ENCODE measurements at places on chromosomes 1 and 21.

- peak; percentile 78 for DNase-seq
Observed at GRCh38 chr21:44817506-44817880, 369 bp downstream of the SUMO3 start.

- DNase-seq = no peak
Observed at GRCh38 chr1:26016953-26017545, 4.5 kb upstream of the EXTL1 start.

GRCh38 chr1:52127181-52128180, 14.4 kb upstream of the ZFYVE9 start:
- peak; percentile 63 for DNase-seq

DNA sequence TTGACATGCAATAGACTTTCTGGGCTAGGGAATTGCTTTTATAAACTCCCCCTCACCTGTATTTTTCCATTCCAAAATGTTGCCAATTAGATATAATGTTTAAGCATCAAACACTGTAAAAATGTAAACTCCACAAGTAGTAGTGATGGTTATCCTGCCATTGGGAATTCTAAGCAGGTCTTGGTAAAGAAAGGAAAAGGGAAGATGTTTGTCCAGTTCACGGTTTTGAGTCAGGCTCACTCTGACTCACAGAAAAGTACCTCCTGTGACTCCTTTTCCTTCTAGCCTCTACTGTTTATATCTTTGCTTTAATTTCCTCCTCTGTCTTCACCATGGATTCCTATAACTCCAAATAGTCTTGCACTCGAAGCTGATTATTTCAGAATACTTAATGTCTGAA, 19.0 kb upstream of the PTPN14 start:
- no peak for DNase-seq

DNA sequence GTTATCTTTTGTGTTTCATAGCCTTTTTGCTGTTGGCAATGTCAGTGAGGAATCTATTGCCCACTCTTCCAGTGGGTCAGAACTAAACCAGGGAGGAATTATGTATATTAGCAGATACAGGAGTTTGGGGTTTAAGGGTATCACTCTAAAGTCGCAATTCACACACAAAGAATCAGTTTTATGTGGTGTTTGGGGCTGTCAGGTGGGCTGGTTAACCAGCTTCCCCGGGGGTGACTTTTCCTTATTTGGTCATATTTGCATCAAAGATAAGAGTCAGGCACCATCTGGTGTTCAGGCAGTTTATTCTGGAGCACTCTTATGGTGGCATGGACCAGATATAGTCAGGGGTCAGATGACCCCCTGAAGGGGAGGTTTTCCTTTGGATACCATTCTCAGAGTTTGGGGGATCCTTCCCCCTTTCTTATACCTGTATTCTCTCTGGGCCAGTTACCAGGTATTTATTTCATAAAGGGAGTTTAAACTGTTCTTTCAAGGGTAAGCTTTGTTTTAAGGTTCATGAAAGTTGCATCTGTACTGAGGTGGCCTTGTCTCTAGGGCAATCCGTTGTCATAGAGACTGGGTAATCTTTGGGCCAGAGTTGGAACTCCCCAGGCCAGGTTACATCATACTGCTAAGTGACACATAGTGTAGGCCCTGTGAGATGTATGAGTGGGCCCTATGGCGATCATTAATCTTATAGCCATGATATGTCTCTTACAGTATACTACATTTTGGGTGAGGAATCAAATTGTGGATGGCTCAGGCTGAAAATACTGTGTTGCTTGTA, 148.2 kb downstream of the RWDD3 start:
- DNase-seq = no peak

DNA sequence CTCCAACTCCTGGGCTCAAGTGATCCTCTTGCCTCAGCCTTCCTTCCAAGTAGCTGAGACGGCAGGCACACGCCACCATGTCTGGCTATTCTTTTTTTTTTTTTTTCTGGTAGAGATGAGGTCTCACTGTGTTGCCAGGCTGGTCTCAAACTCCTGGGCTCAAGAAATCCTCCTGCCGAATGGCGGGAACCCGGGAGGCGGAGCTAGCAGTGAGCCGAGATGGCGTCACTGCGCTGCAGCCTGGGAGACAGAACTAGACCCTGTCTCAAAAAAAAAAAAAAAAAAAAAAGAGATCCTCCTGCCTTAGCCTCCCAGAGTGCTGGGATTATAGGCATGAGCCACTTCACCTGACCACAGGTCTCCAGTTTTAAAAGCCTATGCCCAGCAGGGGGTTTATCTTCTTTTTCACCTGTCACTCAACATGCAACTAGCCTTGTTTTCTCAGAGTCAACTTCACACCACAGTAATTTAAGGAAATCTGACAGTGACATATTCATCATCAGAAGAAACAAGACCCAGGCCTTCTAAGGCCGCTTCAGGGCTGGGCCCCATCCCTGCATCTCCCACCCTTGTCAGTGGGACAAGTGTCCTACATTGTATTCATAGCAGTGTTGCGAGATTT, 38.3 kb upstream of the GALNT2 start:
- DNase-seq = no peak

- no peak for DNase-seq
Observed at GRCh38 chr1:109547463-109548320, 723 bp upstream of the GNAI3 start.

GRCh38 chr21:39033878-39034589, 149.2 kb downstream of the PSMG1 start:
- no peak for DNase-seq

- DNase-seq = no peak
Observed at GRCh38 chr1:64163431-64163830, 40.0 kb upstream of the UBE2U start.

- no peak for DNase-seq
Observed at GRCh38 chr1:33335020-33335419, 14.1 kb upstream of the A3GALT2 start.

- DNase-seq = no peak
Observed at GRCh38 chr1:169009666-169010065, 96.8 kb upstream of the ATP1B1 start.

GRCh38 chr1:229138058-229138457, 132.9 kb upstream of the RAB4A start:
- DNase-seq = peak; percentile 20

DNA sequence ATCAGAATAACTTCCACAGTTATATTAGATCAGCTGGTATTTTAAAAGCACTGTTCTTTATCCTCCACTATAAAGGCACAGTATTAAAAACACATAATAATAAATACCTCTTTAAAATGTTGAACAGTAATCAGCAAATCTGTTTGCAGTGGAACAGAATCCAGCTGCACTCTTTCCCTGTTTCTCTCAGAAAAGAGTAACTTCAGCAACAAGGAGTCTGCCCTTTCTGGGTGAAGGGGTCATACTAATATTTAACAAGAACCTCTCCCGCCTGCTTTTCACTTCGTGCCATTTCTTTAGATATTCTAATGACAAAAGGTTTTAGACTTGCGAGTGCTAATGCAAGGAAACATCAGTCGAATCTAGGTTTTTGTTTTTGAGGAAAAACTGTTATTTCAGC, 194.2 kb upstream of the FMN2 start:
- no peak for DNase-seq

GRCh38 chr1:2046174-2046917, 3.9 kb upstream of the PRKCZ start:
- DNase-seq = peak; percentile 30

DNA sequence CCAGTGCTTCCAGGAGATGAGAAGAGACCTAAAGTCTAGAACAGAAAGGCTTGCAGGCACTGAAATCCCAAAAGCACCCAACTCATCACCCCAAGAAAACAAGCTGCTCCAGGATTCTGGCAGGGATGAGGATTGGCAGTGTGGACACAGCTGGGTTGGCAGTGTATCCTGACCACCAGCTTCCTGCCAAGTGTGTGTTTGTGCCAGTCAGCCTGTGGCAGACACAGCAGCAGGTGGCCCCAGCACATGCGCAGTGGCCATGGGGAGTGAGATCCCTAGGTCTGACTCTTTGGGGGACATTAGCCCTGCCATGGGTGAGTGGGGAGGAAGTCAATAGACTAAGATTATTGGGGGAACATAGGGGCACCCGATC, 8.7 kb upstream of the SNAPIN start:
- no peak for DNase-seq

GRCh38 chr21:42062236-42063022, 8.7 kb upstream of the UMODL1 start:
- no peak for DNase-seq
